HT-29 (cell line): ENCODE measurements at places on chromosomes 2 and 18.

DNA sequence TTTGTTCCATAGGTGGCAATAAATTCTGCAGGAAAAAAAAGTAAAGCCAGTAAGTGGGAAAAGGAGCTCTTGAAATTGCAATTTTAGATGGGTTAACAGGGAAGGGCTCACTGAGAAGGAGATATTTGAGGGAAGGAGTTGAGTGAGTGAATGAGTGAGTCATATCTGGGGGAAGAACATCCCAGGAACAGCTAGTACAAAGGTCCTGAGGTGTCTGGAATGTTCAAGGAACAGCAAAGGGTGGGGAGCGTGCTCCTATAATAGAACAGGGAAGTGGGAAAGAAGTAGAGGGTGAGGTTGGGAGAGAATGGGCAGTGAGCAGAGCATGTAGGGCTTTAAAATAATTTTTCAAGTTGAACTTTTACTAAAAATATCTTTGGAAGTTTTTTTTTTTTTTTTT is 68.0 kb upstream of the PSME4 start:
- peak; percentile 65 for DNase-seq

DNA sequence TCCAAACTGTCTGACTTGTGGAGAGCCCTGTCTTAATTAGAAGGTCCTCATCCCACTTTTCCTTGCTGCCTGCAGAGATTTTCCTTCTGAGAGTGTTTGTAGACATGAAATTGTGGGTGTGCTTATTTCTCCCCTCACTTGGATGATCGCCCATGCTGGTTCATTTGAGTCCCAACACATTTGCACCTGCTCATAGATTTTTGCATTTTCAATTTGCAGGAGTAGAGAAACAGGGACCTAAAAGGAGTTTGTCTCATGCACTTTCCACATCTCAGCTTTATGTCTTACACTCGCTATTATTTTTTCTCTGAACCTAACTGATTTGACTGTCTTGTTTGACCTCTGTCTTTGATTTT is 33.2 kb upstream of the FHL2 start:
- DNase-seq = no peak

DNA sequence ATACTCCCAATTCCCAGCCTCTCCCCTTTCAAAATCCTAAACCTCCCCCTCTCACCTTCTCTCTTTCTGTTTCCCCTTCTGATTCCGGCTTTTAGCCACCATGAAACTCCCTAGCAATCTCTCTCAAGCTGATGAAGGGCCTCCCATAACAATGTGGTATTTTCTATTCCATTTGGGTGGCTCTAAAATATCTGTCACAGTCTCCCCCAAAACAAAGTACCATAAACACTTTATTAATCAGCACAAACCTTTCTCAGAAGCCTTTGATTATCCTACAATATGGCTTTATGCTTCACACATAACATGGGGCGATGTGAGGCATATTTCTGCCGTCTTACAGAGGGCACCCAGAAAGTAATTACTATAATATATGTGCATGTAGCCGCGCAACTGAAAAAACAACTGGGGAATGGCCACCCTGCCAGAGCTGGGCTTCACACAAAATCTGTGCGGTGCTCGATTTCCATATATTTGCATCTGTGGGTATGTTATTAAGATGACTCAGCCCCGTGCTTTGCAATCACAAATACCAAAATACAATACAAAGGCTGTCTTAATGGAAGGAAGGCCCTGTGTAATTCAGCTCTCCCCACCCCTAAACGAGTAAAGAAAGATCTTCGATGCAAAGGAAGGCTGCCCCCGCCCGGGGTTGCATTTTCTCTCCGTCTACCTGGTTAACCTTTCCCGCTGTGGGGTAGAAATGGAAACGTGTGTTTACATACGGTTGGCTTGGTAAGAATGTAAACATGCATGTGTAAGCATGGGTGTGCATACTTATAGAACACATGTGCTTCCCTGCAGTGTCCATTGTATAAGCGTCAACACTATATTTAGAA is 81.4 kb downstream of the CELF4 start:
- DNase-seq = no peak

- DNase-seq = peak; percentile 94
Measured at GRCh38 chr2:64203858-64204632, 59.8 kb upstream of the PELI1 start.

- no peak for DNase-seq
Measured at GRCh38 chr2:33521791-33522281, 45.4 kb downstream of the RASGRP3 start.

- no peak for DNase-seq
Measured at GRCh38 chr2:185278761-185279160, 459.8 kb upstream of the FSIP2 start.
